GDM1 (cell line): ENCODE measurements at places on chromosomes 5 and 9.
A peak's percentile ranks its signal among the peaks of the same experiment; 100 is the strongest.

DNA sequence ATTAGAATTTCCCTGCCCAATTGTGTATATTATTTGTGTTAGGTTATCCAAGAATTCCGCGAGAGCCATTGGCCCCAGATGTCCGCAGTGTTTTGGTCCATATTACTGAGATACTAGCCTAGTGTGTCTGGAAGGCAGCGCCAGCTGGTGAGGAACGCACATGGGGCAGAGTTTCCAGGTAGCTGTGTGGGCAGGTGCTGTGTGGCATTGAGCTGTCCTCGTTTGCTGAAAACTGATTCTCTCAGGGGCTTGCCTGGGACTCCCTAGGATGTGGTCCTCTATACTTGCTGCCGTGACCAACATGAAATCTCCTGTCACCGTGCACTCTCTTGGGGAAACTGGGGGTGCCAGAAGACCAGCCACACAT is 288.7 kb downstream of the FANCC start:
- no peak for DNase-seq

GRCh38 chr9:78383130-78383529 is 86.2 kb downstream of the PSAT1 start:
- DNase-seq = peak; percentile 6

DNA sequence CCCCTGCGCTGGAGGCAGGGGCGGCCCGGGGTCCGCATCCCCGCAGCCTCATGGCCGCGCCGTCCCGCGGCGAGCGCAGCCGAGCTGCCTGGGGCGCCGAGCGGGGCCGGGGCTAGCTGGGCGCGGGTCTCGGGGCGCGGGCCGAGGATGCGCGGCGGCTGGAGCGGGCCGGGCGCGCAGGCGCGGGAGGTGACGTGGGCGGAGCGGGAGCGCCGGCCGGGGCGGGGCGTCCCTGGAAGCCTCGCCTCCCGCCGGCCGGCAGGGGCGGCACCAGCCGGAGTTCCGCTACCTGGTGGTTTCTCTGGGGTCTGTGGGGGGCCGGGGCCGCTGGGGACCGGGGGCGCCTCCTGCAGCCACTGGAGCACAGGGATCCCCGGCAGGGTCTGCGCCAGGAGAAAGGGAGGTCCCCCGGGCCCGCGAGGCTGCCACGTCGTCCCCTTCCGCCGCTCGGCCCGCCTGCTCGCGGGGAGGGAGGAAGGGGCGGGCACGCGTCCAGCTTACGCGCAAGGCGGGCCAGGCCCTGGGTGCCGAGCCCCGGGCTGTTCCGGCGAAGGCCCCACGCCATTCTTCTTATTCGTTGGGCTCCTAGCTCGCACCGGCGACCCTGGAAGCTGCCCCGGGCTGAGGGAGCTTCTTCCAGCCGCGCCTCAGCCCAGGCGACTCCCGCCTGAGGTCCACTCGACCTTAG is at the start of gene LPCAT1:
Gene LPCAT1, minus strand, starts transcription at position 168 of the 688 bp plus-strand sequence. Its CDS starts 116 bp downstream, at position 52.
- peak; percentile 72 for DNase-seq

- no peak for DNase-seq
Observed at GRCh38 chr5:74432216-74432615, 208.3 kb downstream of the ENC1 start.

- DNase-seq = no peak
Observed at GRCh38 chr9:116060631-116061030, 93.0 kb upstream of the PAPPA start.

GRCh38 chr5:154779105-154779504 is 23.9 kb downstream of the LARP1 start:
- no peak for DNase-seq

- DNase-seq = no peak
Observed at GRCh38 chr5:158522776-158523175, 576.9 kb downstream of the EBF1 start.

DNA sequence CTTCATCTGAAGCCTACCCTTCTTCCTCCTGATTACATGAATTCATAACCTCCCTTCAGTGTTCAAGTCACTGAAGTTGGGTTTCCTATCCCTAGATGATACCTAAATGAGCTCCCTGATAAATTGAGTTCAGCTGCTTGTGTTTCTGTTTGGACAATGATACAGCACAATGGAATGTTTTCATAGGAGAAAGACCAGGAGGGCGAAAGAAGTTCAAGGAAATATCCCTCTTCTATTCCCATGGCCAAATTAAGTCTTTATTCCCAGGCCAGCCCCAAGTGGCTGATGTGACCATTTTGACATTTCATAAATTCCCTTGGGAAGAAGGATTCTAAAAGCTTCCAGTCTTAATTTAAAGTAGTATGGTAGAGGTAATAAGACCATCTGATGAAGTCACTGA is 555.8 kb upstream of the CLINT1 start:
- no peak for DNase-seq

DNA sequence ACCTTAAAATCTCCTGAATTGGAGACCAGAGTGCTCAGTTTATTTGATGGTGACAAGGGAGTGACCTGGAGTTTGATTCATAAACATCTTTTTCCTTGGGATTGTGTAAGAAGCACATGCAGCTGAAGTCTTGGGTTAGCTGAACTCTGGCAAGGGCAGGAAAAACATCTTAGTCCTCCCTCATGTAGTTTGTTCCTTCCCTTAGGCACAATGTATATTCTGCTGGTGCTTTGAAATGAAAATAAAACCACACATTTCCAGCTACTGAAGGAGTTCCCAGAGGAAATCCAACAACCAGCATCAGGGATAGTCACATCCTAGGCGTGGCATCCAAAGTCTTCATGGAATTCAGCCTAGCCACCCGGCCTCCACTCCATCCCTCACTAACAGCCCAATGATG is 95.2 kb upstream of the PAPPA start:
- DNase-seq = no peak

DNA sequence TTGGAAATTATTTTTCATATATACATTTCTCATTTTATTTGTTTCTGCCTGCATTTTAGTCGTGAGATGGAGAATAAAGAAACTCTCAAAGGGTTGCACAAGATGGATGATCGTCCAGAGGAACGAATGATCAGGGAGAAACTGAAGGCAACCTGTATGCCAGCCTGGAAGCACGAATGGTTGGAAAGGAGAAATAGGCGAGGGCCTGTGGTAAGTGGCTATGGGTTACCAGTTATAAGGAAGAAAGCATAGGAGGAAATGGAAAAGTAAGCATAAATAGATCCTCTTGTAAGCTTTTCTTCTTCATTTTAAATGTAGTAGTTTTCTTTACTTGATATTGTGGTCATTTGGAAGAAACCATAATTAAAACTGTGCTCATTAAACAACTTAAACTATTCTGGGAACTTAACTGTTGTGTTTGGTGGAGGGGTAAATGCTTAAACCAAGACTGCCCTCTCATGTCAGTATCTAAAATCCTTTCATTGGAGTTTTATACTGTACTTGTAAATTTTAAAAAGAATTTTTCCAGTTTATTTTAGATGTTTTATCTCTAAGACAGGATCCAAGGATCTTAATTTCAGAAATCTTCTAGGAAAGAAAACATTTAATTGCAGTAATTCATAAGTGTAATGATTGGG is 41.3 kb downstream of the MAP3K1 start:
- DNase-seq = no peak

DNA sequence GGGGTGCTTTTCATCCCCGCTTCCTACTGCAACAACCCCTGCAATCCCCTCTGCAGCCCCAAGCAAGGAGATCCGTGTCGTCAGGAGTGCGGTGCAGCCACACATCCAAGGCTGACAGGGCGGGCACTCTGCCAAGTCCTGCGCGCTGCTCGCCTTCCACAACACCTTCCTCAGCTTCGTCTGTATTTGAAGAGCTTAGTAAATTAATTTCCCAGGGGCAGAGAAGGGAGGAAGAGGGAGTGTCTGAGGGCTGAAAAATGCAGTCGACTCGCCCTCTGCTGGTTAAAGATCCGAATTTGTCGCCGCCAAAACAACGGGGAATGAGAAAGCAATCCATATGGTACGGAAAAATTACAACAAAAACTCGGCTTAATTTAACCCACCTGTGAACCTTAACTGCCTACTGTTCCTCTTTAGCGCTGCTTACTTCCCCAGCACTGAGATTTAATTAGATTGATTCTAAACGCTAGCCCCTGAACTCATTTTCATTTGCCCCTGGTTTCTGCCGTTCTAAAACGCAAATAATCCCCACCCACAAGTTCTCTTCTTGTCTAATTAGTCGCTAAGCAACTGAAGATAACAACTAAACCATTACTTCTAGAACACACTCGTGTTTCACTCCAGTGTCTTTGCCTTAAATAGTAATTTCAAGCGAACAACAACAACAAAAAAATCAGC is 10.9 kb upstream of the PCDHB1 start:
- DNase-seq = no peak

- no peak for DNase-seq
Observed at GRCh38 chr5:132674671-132675506, 1.1 kb downstream of the IL4 start.

GRCh38 chr9:74940600-74940999 is 12.1 kb downstream of the C9orf40 start:
- no peak for DNase-seq

GRCh38 chr9:7560669-7561305 is 238.8 kb downstream of the DMAC1 start:
- no peak for DNase-seq

- DNase-seq = no peak
Observed at GRCh38 chr9:18479405-18479804, 5.5 kb downstream of the ADAMTSL1 start.

GRCh38 chr5:168989731-168990505 is 311.0 kb downstream of the SLIT3 start:
- no peak for DNase-seq

GRCh38 chr9:132169672-132170392 is 8.0 kb downstream of the NTNG2 start:
- DNase-seq = peak; percentile 38

- no peak for DNase-seq
Observed at GRCh38 chr5:37717613-37718431, 122.0 kb downstream of the GDNF start.

DNA sequence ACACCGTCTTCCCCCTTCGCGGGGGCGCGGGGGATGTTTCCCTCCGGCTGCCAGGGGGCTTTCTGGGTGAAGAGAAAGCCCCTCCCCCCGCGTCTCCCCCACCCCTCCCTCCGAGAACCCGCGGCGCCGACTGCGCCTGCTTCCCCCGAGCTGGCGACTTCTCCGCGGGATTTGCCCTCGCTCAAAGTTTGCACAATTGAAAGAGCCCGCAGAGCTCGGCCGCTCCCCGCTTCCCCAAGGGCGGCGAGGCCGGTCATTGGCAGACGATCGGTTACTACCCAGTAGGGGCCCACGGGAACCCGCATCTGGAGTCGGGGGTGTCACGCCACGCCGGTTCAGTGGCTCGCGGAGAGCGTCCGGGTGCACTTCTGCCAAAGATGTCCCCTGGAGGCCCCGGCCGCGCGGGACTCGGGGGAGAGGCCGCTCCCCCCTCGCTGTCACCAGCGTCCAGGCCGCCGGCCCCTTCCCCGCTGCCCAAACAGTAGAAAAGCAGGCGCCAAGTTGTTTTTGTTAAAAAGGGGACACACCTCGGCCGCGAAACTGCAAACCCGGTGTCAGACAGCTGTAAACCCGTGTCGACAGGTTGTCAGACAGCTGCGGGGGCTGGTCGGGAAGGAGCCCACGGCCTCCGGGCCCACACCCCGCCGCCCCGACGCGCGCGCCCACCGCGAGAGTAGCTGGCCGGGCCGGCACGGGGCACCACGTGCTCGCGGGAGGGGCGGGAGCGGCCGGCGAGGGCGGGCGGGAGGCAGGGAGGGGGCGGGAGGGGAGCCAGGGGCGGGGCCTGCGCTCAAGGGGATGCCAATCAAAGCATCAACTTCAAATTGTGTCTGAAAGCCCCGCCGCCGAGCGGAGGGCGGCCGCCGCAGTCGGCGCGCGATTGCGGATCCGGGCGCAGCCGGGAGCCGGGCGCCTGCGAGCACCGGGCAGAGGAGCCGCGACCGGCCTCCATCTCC is at the start of gene IRX1:
Gene IRX1, plus strand, starts transcription at position 827 of the 956 bp plus-strand sequence. CDS start 274 bp downstream, outside the sequence.
- no peak for DNase-seq

- DNase-seq = no peak
Observed at GRCh38 chr9:114299286-114300152, 23.4 kb upstream of the ORM1 start.

DNA sequence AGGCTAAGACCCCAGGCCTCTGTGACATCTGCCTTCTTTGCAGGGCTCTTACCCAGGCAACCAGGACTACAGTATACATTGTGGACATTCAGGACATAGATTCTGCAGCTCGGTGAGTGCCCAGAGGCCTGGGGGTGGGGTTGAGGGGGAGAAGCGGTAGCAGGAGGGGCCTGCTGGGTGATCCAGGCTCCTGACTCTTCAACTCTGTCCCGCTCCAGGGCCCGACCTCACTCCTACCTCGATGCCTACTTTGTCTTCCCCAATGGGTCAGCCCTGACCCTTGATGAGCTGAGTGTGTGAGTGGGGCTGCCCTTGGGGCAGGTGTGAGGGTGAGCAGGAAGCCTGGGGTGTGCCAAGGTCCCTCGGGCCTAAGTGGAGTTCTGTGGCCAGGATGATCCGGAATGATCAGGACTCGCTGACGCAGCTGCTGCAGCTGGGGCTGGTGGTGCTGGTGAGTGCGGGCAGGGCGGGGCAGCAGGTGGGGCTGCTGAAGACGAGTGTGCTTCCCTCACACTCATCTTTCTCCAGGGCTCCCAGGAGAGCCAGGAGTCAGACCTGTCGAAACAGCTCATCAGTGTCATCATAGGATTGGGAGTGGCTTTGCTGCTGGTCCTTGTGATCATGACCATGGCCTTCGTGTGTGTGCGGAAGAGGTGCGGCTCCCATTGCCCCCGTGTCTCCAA is 19.8 kb downstream of the GPRIN1 start:
- no peak for DNase-seq

DNA sequence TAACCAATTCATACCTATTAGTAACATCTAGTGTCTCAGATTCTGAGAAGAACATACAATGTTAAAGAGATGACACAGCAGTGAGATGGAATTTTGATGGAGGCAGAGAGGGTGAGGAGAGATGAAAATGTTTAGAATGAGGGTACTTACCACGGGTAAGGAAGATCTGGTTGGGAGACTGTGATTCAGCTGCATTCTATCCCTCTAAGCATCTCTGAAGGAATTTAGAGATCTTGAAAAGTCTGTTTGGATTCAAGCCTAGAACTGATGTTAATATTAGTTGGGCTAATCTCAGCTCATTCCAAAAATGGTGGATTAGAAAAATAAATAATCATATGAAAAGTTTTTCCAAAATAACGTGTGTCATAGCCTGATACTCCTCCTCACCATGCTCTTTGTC is 191.5 kb upstream of the CLINT1 start:
- DNase-seq = no peak

GRCh38 chr5:132080595-132080994 is 7.0 kb downstream of the CSF2 start:
- DNase-seq = no peak

- DNase-seq = no peak
Observed at GRCh38 chr9:107348836-107349235, 65.8 kb downstream of the RAD23B start.

GRCh38 chr5:72498284-72498683 is 8.9 kb downstream of the ZNF366 start:
- DNase-seq = no peak

DNA sequence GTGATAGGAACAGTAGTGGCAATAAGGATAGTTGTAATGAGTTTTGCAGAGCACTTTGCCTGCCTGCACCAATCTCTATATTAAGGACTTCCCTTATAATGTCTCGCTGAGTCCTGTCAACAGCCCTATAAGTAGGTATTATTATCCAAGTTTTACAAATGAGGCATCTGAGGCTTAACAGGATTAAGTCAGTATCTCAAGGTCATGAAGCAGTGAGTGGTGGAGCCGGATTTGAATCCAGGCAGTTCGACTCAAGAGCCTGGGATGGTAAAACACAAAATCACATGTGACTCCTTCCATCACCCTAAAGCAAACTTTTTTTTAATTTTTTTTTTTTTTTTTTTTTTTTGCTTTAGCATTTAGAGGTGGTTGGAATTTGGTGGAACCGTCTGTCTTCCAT is 59.0 kb upstream of the RARS1 start:
- DNase-seq = no peak
